Stimulated activated CD8-positive, alpha-beta memory T cell treated with anti-CD3 and anti-CD28 coated beads, Interleukin-4, amount 100 ng/mL, for 48 hours (primary cell): ENCODE measurements at places on chromosomes 7 and 10.

DNA sequence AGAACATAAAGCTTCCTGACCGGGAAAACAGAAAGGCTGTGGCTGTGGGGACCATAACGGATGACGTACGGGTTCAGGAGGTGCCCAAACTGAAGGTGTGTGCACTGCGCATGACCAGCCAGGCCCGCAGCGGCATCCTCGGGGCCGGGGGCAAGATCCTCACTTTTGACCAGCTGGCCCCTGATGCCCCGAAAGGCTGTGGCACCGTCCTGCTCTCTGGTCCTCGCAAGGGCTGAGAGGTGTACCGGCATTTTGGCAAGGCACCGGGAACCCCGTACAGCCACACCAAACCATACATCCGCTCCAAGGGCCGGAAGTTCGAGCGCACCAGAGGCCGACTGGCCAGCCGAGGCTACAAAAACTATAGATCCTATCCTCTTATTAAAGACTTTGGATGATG, 179.3 kb downstream of the PTN start:
- DNase-seq: no peak

GRCh38 chr7:36621396-36621795, 102.9 kb downstream of the AOAH start:
- DNase-seq: no peak

DNA sequence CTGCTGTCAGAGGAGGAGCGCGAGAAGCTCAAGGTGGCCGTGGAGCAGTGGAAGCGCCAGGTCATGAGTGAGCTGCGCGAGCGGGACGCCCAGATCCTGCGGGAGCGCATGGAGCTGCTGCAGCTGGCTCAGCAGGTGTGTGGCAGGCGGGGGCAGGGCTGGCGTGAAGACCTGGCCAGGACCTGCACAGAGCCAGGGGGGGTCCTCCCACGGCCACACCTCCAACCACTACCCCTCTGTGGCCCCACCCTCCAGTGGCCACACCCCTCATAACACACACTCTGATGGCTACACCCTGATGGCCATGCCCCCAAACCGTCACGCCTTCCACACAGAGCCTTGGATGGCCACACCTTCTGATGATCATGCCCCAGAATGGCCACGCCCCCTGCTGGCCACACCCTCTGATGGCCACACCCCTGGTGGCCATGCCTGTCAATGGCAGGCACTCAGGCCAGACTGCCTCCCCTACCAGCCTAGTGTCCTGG, 23.4 kb upstream of the DPYSL4 start:
- DNase-seq: peak; percentile 85

GRCh38 chr10:91579329-91579985, 53.4 kb downstream of the PPP1R3C start:
- no peak for DNase-seq

DNA sequence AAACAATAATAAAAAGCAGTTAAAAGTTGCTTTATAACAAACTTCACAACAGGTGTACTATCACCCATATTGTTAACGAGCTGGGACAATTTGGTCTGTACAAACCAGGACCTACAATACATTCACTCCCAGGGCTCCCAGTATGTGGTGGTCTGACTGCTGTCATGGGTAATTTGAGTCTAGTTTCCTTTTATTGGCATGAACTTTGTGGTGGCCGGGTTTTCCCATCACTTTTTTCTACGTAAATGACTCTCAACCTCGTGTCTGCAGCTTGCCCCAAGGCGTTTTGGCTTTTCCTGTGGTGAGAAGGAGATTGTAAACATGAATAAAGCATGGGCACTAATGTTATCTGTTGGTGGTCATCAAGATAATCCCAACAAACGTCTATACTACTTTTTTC, 118.7 kb upstream of the CDK6 start:
- DNase-seq: peak; percentile 55

- no peak for DNase-seq
Observed at GRCh38 chr10:83492004-83492403, 647.3 kb upstream of the GHITM start.

DNA sequence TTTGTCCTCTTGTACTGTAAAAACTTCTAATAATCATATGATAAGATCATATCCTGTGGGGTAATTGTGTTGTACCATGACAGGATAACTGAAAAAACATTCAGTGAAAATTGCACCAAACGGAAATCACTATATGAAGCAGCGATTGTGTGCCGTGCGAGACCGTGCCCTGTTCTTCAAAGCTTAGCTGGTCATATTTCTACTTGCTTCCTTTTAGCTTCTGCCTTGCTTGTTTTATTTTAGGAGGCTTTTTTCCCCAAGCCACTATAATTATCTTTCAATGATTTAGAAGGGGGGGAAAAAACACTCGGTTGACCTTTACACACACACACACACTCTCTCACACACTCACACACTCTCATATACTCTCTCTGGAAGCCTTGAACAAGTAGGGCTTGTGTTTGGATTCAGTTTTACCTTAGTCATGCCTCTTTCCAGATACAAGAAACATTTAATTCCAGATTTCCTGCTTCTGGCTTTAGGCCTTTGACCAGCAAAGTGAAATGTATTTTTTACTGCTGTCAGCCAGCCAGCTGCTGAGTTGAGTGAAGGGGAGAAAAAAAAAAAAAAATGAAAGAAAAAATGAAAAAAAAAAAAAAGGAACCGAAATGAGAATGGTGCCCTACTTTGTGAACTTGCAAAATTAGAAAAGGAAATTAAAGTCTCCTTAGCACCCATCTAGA, 181.4 kb downstream of the ARID5B start:
- no peak for DNase-seq

- no peak for DNase-seq
Observed at GRCh38 chr7:108088729-108089128, 41.4 kb downstream of the LAMB4 start.

GRCh38 chr10:128633864-128634540, 507.8 kb upstream of the MKI67 start:
- no peak for DNase-seq

DNA sequence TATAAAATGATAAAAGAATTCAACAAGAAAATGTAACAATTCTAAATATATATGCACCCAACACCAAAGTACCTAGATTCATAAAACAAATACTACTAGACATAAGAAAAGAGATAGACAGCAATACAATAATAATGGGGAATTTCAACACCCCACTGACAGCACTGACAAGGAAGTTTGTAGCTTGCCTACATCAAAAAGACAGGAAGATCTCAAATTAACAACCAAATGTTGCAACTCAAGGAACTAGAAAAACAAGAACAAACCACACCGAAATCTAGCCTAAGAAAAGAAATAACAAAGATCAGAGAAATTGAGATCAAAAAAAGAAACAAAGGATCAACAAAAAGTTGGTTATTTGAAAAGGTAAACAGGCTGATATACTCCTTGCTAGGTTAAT, 36.5 kb upstream of the TNKS2 start:
- DNase-seq: no peak

DNA sequence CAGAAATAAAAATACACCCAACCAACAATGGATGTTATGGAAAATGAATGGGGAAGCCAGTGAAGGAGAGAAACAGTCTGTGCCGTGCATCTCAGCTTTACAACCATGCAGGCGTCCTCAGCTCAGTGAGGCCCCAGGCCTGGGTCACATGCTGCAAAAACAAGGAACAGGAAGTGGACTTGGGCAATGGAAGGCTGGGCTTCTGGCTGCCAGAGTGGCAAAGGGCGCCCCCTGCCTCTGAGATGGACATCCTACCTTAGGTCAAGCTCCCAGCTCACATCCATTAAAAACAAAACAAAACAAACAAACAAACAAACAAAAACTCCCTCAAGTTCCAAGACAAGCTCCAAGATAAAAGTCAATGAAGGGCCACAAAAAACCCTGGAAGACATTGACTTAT, 54.7 kb upstream of the AFAP1L2 start:
- DNase-seq: peak; percentile 52

GRCh38 chr10:4725917-4726606, 99.9 kb upstream of the AKR1E2 start:
- DNase-seq: no peak

- no peak for DNase-seq
Observed at GRCh38 chr7:68247571-68247970, 1250.9 kb downstream of the TYW1 start.

DNA sequence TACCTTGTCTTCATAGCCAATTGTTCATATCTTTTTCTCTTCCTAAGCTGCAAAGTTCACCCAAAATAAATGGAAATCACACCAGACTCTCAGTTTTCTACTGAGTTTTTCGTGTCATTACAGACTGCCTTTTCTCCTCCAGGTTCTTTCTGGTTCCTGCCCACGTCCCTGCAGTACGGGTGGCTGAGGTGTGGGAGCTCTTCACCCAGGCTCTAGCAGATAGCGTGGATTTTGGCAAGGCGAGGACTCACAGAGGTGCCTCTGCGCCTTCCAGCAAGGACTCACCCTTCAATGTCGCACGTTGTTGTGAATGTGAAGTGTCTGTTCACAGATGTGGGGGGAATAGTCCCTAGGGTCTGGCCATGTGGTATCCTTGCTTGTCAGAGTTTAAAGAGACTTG, 71.6 kb downstream of the ABCA13 start:
- DNase-seq: no peak

DNA sequence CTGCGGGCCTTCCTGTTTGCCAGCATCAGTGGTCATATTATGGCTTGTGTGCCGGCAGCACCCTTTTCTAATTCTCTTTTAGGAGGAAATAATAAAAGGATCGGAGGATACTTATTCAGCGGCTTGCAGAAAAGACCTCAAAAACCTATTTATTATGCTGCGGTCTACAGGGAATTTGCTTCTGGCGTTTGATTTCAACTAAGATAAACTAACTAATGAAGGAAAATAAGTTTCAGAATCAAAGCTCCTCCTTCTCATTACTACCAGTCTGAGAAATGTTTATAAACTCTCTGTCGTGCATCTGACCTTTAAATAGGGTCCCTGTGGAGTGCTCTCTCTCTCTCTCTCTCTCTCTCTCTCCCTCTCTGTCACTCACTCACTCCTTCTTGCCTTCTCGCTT, 335.0 kb upstream of the GLI3 start:
- no peak for DNase-seq

GRCh38 chr7:127635659-127636285, 16.2 kb upstream of the SND1 start:
- DNase-seq: no peak

- DNase-seq: no peak
Observed at GRCh38 chr7:44631458-44632115, 25.2 kb downstream of the OGDH start.

GRCh38 chr7:48280100-48280499, 108.8 kb downstream of the ABCA13 start:
- DNase-seq: no peak

DNA sequence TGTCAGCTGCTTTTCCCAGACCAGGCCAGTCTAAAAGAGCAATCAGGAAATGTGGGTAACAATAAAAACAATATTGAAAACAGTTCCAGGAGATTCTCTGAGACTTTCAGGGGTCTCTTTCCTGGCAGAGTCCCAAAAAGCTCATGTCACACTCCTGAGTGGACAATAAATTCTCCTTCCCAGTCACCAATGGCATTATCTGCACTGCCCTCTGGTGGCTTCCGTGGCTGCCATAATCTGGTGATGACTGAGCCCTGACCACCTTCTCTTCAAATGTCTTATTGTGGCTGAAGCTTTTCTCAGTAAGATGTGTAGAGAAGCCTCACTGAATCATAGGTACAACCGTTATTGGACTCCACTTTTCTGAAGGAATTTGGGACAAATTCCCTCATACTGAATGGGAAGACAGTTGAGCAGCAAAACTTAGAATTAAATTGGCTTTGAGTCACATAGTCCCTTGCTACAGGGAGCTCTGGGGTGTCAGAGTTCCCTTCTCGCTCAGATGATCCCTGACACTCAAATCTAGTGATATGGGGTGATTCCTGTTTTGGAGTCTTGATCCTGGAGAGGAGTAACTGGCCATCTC, 24.4 kb upstream of the ASAH2 start:
- peak; percentile 65 for DNase-seq

DNA sequence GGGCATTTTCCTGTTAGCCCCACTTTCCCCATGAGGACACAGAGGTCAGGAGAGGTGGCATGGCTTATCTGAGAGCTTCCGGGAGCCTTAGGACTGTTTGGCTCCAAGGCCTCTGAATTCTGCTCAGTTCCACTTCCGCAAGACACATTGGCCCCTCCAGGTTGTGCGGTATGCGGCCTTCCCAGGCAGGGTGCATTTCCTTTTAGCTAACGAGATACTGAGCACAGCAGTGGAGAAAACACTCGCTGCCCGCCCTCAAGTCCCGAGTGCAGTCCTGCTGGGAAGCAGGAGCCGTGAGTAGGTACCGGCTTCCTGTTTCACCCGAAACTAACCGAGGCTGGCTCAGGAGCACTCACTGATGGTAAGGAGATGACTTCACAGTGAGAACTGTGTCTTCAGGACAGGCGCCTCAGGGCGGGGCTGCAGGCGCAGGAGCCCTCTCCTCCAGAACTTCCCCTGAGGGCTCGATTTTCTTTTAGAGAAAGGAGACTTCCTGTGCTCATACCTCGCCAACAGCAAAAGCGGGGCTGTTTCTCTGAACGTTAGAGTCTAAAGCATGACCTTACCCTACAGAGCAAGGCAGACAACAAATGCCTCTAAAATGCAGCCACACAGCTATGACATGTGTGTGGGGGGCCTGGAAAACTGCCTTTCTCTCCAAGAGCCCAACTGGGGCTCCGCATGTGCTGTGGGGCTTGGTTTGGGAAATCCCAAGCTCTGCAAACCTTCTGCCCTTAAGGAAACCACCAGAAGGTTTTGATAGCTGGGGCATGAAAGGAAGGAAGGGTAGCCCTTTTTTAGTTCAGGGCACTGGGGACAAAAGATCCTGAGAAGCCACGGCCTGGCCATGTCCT, 25.9 kb downstream of the RGS10 start:
- DNase-seq: peak; percentile 78

GRCh38 chr10:44818701-44819127, 92.4 kb upstream of the TMEM72 start:
- DNase-seq: no peak

- peak; percentile 37 for DNase-seq
Observed at GRCh38 chr7:148773334-148773733, 74.6 kb downstream of the CUL1 start.

- DNase-seq: no peak
Observed at GRCh38 chr10:37289833-37290464, 164.6 kb downstream of the ANKRD30A start.

GRCh38 chr10:82160307-82160706, 285.3 kb downstream of the NRG3 start:
- no peak for DNase-seq

GRCh38 chr10:51867956-51868355, 168.6 kb upstream of the CSTF2T start:
- DNase-seq: no peak

- no peak for DNase-seq
Observed at GRCh38 chr7:40874756-40875155, 740.0 kb downstream of the SUGCT start.

- DNase-seq: peak; percentile 59
Observed at GRCh38 chr10:101301111-101301731, 52.7 kb upstream of the BTRC start.
